Amniotic stem cell (primary cell): ENCODE measurements at places on chromosomes 6 and 20.

- DNase-seq, result no peak
Measured at GRCh38 chr6:158070513-158070912, 88.8 kb downstream of the SYNJ2 start.

GRCh38 chr6:8814440-8815000 lies 379.2 kb upstream of the SLC35B3 start:
- no peak for DNase-seq

DNA sequence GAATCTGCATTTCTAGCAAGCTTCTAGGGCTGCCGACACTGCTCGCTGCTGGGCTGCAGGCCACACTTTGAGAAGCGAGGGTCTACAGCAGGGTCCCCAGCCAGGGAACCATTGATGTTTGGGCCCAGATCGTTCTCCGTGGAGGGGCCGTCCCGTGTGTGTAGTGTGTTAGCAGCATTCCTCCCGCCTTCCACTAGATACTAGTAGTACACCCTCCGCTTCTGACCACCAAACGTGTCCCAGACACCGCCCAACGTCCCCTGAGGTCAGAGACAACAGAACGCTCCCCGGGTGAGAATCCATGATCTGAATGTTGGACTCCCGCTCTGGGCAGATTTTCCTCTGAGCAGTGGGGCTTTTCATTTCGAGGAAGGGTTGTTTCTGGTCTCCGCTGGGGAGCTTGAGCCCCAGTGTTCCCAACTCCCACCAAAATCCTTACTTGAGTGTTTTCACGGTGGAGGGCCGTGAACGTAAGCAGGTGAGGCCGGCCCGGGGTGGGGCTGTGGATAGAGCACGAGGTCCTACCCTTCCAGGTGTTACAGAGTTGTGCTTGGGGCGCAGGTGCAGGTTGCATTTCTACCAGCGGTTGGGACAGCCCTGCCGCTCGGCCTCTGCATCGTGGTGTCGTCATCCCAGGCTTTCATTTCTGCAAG lies 124.6 kb downstream of the SYCP2 start:
- no peak for DNase-seq

DNA sequence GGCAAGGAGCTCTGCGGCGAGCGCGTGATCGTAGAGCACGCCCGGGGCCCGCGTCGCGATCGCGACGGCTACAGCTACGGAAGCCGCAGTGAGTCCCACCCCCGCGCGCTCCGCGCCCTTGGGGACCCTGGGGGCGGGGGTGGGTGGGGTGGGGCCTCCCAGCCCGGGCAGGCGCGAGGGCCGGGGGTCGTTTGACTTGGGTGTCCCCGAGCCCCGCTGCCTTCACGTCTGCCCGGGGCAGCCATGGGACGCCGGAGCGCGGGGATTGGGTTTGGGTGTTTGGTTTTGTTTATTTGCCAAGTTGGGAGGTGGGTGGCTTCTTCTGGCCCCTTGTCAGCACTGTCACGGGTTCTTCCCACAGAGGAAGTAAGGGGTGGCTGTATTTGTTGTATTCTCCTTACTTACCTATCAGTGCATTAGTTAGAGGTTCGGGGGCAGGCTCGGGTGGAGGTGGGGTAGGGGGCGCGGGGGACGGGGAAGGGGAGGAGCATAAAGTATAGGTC lies 777 bp downstream of the SRSF6 start:
- no peak for DNase-seq

DNA sequence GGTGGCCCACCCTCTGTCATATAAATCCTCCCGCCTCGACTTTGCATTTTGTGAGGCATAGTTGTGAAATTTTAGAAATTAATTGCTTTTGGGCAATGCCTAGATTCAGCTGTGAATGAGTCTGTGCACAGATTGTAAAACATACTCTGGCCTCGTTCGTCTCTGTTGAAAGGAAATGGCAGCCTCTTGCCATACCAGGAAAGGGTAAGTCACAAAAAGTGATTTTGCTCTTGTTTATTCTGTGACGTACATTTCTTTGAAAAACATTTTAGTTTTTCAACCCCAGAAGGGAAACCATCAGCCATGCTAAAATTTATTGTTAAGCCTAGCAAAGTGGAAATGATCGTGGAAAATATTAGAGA lies 15.3 kb upstream of the EXOC2 start:
- no peak for DNase-seq

DNA sequence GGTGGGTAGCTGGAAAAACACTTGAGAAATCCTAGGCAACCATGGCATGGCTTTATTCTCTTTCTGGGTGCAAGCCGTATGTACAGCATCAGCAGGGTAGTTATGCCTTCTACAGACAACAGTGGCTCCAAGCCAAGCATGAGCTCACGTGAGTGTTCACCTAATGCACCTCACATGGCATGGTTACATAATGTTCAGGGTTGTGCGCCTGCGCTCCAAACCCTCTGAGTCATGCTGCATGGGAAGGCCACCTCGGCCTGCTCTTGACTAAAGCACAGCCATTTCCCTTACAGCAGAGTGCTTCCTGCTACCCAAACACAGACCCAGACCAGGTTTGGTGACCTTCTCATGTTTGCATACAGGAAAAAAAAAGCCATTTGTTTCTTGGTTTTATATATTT lies 96.2 kb downstream of the VIP start:
- DNase-seq, result no peak

GRCh38 chr20:38453941-38454340 lies 18.7 kb upstream of the RALGAPB start:
- DNase-seq, result no peak

GRCh38 chr20:34043025-34043424 lies 49.3 kb downstream of the RALY start:
- no peak for DNase-seq

DNA sequence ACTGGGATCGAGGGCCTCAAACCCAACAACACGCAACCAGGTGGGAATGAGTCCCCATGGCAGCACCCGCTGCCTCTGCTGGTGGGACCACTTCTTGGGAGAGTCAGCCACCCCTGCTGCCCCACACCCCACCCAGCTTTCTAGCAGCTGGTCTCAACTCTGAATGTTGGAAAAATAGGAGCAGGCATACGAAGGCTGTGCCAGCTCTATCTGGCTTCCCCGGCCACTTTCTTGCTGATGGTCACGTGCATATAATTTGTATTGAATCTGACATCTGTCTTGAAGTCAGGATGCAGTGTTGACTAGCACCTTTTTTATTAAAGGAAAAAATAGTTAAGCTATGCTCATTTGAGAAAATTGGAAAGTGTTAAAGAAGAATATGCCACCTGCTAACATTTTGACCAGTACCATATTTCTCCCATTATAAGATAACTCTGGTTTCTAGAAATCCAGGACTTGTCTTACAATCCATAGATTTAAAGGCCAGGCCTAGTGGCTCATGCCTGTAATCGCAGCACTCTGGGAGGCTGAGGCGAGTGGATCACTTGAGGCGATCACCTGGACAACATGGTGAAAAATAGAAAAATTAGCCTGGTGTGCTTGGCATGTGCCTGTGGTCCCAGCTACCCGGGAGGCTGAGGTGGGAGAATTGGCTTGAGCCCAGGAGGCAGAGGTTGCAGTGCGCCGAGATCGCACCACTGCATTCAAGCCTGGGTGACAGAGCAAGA lies 26.9 kb upstream of the MAPRE1 start:
- no peak for DNase-seq

DNA sequence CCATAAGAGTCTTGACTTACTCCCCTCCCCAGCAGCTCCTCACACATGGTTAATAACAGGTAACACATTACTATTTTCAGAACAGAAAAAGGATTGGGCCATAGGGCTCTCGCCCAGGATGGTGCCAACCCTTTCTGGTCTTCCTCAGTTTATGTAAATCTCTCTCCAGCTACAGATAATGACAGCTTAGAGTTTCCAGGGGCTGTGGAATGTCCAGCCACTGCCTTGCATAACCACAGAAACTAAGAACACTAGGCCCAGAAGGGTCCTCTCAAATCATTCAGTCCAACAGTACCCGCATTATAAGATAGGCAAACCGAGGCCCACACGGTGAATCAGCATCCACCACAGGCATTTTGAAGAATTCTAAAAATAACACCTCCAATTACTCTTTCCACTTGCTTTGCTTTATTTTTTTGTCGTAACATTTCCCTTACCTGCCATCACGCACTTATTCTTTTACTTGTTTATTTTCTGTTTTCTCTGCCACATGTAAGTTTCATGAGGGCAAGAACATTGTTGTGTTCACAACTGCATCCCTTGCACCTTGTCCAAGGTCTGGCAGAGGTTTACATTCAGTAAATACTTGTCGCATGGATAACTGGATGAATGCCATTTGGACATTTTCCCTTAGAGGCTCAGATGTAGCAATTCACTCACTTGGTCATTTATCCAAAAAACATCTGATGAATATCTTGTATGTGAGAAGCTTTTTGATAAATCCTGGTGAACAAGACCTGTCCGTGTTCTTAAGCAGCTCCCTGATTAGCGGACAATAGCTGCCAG lies 6.4 kb upstream of the SDC4 start:
- DNase-seq, result no peak

DNA sequence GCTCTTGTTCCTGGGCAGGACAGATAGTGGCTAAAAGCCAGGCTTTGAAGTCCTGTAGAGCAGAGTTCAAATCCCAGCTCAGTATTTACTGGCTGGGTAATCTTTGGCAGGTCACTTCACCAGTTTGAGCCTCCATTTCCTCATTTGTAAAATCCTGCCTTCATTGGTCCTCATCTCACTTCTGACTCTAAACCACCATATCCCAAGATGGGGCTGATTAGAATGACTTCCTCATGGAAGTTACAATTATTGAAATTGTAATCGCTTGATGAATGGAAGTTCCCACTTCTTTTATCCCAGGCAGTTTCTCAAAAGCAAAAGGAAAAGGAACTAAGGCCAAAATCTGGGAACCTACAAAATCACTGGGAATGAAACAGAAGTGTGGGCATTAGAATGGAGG lies 35.9 kb upstream of the B4GALT5 start:
- DNase-seq, result no peak

DNA sequence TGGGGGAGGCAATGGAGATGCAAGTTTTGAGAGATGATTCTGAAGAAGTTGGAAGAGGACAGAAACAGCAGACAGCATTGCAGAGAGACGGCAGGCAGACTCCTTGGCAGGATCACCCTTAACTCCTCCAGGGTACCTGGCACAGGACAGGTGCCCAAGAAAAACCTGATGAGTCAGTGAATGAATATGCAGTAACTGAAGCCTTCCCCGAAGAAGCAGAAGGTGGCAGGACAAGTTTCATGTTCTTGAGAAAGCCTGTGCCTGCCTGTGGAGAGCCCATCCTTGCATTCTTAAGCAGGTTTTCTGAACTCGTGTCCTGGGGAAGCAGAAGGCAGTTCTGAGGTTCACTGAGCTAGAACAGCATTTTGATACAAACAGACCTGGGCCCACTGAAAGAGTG lies 79.6 kb upstream of the SASH1 start:
- DNase-seq, result no peak

DNA sequence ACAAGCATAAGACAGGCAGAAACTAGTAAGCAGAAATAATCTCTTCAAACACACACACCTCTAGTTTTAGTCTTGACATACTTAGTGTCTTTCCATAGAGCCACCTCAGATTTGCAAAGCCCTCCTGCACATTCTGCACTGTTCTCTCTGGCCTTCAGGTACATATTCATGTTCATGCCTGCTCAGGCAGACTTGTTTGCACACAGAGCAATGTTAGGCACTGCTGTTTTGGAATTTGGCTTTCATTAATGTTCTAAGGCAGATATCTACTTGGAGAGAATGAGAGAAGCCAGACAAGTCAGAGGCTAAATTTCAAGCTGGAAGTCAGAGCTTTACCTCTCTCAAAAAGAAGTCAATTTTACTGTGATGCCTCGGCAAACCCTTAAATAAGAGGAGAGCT lies 21.3 kb upstream of the DST start:
- DNase-seq, result no peak

GRCh38 chr6:168414336-168415097 lies 26.5 kb upstream of the SMOC2 start:
- DNase-seq, result no peak

GRCh38 chr20:48544402-48545339 lies 283.1 kb downstream of the PREX1 start:
- DNase-seq, result no peak

DNA sequence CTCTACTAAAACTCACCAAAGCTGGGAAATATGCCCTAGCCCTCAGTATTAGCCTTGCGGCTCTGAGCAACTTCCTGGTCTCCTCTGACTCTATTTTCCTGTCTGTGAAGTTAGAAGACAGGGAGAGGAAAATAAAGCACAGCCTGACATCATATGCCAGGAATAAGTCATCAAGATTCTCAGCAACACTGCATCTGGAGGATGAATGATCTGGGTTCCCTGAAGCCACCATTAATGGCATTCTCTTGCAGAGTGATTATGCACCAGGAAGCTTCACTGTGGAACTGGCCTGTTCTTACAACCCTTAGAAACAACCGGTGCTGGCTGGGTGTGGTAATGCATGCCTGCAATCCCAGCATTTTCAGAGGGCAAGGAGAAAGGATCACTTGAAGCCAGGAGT lies 12.4 kb downstream of the ADGRF5 start:
- no peak for DNase-seq

DNA sequence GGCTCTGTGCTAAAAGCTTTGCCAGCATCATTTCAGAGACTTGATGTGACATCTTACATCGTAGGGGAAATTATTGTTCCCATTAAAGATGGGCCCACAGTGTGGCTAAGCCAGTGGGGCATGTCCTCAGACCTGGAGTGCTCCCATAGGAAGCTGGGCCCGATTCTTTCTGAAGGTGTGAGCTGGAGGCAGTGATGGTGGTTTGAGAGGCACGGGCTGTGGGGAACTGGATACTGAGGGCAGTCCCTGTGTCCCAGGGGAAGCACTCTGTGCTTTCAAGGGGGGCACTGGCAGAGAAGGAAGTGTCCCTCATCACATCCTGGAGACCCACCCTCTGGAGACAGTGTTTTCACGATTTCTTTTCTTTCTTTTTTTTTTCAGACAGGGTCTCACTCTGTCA lies 8.6 kb upstream of the FAM110A start:
- DNase-seq, result no peak

DNA sequence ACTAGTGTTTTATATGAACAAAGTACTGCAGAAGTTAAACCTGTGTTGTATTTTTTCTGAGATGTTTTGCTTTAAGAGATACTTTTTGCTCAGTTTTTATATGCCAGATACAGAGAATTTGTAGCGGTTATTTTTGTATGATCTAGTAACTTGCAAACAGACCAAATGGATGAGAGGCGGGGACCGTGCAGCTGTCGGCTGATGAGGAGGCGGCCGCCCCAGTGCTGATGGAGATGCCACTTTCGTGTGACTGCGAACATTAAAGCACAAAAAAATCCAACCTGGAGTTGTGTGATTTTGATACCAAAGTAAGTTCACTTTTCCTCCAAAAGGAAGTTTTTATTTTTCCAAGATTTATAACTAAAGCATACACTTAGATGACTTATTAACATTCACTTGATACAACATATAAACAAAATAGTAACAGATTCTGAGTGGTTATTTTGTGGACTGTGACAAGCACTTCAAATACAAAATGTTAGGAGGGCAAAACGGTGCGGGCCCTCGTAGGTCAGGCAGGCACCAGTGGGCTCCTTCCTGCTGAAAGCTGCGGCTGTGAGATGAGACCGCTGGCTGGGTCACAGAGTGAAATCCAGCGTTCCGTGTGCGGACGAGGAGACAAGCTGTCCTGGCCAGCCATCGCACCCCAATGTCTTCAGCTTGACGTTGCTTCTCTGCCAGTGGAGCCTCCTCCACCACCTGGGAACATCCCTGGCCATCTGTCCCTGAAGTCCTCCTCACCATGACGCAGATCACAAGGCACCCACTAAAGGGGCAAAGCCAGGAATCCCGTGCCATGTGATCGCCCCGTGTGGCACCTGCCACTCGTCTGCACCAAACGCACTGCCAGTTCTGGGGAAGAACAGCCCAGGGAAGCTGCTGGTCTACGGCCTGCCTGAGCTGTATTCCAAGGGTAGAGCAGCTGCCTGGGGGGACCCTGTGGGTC lies 4.0 kb upstream of the OGFR start:
- no peak for DNase-seq

GRCh38 chr6:162442687-162443086 lies 284.9 kb downstream of the PRKN start:
- no peak for DNase-seq
